ENCODE measurements at places on chromosomes 3 and 15.

- no peak for DNase-seq
Measured at GRCh38 chr15:85622221-85622831, 172.4 kb downstream of the KLHL25 start.

DNA sequence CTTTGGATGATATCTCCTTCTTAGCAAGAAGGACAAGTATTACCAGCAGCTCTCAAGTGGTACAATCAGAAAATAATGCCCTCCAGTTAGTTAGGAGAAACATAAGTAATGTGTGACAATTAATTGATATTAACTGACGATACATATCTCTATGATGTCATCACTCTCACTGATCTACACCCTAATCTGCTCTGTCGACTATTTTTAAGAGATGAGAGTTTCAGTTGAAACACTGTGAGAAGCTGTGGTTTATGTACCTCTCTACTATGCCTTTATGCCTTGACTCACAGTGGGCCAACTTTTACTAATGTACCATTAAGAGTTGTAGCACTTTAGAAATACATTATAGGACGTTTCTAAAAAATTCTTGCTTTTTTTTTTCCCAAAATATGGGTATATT lies 8.6 kb downstream of the CEP152 start:
- no peak for DNase-seq

GRCh38 chr3:114214542-114215341 lies 22.6 kb downstream of the ZNF80 start:
- no peak for DNase-seq

GRCh38 chr3:134988666-134989065 lies 193.6 kb downstream of the EPHB1 start:
- no peak for DNase-seq

- DNase-seq = no peak
Measured at GRCh38 chr3:48467110-48467454, 20.5 kb downstream of the ATRIP start.
